Left renal cortex interstitium (tissue), 4 donors: ENCODE measurements at places on chromosomes 6 and 20. TPM values are rescaled to one million over a fixed set of nuclear protein-coding genes. Genes with fewer than 3 reads are reported as not detected.

The TRIM40 gene
- not detected for polyA plus RNA-seq

The RAB44 gene
- not detected for polyA plus RNA-seq

The HSPA12B gene
- polyA plus RNA-seq: 15.9 TPM

The PAX1 gene
- polyA plus RNA-seq: not detected

The CLIC5 gene
- polyA plus RNA-seq: 182 TPM

The EDN3 gene
- 7.4 TPM for polyA plus RNA-seq

The ISM1 gene
- polyA plus RNA-seq: 4.8 TPM

The EPHA7 gene
- polyA plus RNA-seq: 36.3 TPM

The C20orf141 gene
- polyA plus RNA-seq: not detected

The TAAR8 gene
- not detected for polyA plus RNA-seq

The PPP1R3D gene
- 6.3 TPM for polyA plus RNA-seq

The ENPP3 gene
- 12.1 TPM for polyA plus RNA-seq

The ANGPT4 gene
- 0.24 TPM for polyA plus RNA-seq

- no peak for DNase-seq
Measured at GRCh38 chr6:89574910-89575561, 63.5 kb downstream of the LYRM2 start.

DNA sequence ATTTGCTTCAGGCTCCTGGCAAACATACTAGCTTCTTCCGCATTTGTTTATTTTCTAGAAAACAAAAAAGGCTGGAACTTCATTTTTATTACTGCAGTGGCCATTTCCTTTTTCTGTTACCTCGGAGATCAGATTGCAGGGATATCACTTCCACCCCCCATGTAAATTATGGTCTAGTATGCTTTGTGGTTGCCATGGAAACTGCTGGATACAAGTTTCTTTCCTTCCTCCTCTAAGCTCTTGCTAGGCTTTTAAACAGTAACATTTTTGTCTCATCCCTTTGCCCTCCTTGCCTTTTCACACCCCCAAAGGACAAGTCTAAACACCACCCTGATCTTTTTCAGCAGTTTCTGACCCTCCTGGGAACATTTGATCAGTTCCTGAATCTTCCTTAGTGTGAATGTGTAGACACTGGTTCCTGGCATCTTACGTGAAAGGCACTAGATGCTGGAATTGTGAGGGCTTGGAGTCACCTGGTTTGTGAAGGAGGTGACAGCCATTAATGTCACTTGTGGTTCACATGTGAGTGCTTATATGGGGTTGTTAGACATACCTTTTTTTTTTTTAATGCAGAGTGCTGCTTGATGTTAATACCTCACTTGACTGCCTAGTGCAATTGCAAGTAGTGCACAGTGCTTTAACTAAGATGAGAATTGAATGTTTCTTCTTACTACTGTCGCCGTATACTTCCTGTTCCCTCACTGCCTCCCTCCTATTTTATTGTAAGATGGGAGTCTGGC, 181.6 kb downstream of the JARID2 start:
- DNase-seq: no peak

GRCh38 chr6:27891320-27891875, 20.8 kb downstream of the OR2B2 start:
- peak; percentile 23 for DNase-seq

DNA sequence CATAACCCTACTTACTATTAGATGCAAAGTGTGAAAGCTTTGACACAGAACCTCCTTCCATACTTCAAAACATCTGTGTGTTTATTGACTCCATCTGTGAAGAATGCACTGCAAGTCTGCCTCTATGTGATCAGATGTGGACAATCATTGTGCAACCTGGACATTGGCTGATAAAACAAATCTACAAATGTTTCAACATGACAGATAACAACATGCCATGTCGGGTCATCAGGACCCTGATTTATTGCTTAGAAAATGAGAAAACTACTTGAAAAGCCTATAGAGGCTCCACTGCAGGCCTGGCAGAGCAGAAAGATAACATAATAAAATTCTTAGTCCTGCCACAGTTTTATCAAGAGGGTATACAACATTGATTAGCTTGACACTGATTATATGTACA, 1286.4 kb downstream of the GRIK2 start:
- no peak for DNase-seq

GRCh38 chr6:99145738-99146137, 198.0 kb upstream of the FBXL4 start:
- DNase-seq: no peak

DNA sequence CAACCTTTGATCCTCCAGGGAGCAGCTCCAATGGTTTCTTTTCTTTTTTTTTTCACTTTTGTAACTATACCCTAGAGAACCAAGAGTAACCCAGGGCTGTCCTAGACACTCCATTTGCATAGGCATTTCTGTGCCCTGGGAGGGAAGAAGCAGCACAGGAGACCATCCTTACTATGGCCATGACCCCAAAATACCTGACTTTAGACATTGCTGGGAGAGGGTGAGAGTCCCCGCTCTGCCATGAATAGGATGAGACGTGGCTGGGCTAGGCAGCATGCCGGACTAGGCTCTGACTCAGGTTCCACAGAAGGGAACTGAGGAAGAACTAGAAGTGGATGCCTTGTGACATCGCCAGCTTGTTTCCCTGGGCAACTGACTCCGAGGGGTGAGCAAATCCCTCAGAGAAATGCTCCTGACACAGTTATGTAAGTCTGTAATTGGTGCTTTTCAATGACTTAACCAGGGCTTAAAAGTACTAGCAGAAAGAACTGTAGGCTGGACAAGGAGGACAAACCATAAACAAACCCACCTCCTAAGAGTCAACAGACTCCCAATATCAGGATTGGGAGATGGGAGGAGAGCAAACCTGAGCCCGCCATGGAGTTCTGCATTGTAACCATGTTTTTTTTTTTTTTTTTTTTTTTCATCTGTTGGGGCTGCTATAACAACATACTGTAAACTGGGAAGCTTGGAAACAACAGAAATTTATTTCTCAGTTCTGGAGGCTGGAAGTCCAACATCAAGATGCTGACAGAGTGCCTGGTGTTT, 910 bp upstream of the ADTRP start:
- no peak for DNase-seq

- no peak for DNase-seq
Measured at GRCh38 chr6:129606664-129607063, 103.3 kb downstream of the ARHGAP18 start.

DNA sequence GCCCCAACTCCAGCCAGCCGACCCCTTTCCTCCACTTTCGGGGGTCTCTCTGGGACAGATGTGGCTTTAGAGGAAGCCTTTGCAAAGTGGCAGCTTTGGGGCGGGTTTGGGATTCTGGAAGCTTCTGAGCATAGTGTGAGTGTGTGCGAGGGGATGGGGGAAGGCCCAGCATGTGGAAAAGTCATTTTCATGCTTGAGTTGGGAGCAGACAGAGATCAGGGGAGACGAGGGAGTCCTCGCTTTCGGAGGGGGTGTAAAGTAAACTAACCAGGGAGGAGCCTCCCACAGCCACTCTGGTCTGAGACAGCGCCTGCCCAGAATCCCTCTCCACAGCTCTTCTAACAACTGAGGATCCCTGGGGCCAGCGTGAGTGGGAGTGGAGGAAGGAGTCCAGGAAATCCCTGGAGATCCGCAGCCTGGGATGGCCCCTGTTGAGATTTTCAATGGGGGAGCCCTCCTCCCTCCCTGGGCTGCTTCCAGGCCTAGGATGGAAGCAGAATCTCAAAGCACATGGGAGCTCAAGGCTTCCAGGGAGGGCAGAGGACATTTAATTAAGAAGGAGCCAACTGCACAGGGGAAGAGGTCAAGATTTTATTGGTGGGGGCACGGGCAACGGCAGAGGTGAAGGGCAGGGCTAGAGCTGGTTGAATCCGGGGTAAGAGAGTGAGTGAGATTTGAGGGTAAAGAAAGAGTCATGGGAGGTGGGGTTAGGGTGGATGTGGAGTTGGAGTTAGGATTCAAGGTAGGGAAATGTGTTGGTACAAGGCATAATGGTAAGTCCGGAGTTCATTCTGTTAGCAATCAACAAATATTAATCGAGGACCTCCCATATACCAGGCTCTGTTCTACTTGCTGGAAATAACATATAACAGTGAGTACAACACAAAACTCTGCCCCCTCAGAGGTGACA, 102.3 kb upstream of the FOXP4 start:
- no peak for DNase-seq

DNA sequence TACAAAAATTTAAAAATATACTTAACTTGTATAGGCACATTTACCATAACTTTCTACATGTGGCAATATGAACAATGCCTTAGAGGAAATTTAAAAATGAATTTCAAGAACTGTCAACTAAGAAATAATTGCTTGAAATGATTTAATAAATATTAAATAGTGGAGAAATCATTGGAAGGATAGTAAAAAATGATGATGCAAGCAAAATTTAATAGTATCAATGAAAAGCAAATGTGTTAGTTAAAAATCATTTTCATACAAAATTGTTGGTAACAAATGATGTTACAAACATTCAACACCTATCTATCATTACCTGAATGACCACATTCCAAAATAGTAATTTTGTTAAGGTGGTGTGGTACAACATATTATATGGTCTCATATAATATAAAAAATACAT, 331.0 kb downstream of the HAO1 start:
- no peak for DNase-seq

DNA sequence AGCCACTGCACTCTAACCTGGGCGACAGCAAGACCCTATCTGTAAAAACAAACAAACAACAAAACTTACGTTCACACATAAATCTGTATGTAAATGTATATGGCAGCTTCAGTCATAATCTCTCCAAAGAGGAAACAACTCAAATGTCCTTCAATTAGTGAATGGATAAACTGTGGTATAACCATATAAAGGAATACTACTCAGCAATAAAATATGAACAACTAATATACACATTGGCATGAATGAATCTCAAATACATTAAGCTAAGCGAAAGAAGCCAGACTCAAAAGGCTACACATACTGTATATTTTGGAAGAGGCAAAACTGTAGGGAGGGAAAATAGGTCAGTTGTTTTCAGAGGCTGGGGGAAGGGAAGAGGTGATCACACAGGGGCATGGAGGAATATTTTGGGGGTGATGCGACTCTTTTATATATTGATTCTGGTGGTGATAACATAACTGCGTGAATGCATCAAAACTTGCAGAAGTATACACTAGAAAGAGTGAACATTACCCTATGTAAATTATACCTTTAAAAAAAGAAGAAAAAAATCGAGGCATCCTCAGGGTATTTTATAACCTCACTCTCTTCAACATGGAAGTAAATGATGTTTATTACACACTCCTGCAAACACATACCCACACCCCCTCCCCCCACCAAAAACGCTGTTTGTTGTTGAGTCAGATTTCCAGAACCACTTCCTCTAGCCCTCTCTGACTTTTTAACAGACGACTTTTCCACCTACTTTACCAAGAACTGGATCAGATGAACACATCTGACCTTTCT, 115.2 kb upstream of the RNF24 start:
- DNase-seq: no peak

GRCh38 chr6:87244380-87244779, 78.0 kb upstream of the SMIM8 start:
- no peak for DNase-seq

DNA sequence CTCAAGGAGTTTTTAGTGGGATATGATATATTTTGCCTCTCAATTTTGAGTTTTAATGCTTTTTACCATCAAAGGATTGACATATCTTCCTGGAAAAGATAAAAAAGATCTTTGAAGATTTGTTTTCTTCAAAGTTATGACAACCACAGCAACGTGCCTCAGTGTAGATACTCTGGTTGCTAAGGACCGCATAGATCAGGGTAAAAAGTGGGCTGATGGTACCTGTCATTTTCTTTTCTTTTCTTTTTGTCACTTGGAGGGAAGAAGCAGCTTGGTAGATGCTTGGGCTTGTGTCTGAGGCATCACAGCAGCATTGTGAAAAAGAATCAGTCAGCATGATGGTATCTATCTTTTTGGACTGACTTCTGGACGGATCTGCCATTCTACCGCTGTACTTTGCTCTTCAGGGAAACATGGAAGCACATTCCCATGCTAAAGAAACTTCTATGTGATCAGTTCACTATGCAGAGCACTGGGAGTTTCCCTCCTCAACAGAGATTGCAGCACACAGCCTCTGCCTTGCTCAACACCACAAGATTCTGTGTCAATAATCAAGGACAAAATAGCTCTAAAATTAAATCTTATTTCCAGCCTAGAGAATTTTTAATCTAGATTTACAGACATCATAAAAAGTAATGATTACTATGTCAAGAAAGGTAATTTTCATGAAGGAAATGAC, 54.8 kb upstream of the SGK1 start:
- no peak for DNase-seq

- DNase-seq: no peak
Measured at GRCh38 chr6:24122139-24122538, 3.9 kb upstream of the NRSN1 start.

DNA sequence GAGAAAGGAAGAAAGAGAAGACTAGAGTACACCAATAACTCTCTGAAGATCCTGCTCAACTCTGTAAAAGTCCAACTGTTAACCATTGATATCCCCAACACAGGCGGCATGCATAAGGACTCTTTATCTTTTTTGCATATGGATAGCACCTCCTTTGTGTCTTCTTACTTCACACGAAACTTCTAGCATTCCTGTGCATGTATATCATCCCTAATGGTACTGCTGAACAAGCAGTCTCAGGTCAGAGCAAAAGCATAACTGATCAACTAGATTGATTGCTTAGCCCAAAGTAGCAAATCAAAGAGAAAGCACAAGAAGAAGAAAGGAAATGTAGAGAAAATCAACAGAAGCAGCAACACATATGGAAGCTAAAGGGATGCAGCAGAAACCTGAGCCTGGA, 234.4 kb downstream of the SYNE1 start:
- no peak for DNase-seq

DNA sequence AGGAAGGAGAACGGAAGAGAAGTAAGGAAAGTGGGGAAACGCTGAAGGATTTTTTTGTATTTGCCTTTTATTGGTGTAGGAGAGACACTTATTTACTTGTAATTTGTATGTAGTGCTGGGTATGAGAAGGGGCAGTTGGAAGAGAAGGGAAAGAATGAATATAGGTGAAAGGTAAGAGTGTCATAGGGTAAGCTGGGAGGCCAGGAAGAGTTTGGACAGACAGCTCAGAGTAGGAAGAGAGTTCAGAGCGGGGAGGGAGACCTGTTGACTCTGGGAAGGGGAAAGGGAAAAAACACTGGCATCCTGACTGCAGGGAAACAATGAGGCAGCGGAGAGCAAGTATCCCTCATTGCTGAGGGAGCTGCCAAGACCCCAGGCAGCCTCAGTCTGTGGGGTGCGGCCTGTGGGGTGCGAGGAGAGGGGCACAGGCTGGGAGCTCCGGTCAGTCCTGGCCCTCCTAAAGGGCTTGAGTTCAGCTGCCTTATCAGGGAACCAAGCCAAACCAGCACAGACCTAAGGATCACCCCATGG, 3.1 kb downstream of the TRAF3IP2 start:
- DNase-seq: no peak

- DNase-seq: no peak
Measured at GRCh38 chr6:110828396-110828795, 13.1 kb upstream of the CDK19 start.

GRCh38 chr20:45595235-45595634, 16.2 kb upstream of the WFDC8 start:
- no peak for DNase-seq

GRCh38 chr6:14241255-14242070, 123.9 kb downstream of the CD83 start:
- DNase-seq: no peak

- DNase-seq: no peak
Measured at GRCh38 chr6:3913077-3913957, 64.1 kb downstream of the FAM50B start.
